AML-193 (cell line): ENCODE measurements at places on chromosomes 6 and 20.

- no peak for DNase-seq
Observed at GRCh38 chr6:22045261-22045912, 251.4 kb downstream of the PRL start.

DNA sequence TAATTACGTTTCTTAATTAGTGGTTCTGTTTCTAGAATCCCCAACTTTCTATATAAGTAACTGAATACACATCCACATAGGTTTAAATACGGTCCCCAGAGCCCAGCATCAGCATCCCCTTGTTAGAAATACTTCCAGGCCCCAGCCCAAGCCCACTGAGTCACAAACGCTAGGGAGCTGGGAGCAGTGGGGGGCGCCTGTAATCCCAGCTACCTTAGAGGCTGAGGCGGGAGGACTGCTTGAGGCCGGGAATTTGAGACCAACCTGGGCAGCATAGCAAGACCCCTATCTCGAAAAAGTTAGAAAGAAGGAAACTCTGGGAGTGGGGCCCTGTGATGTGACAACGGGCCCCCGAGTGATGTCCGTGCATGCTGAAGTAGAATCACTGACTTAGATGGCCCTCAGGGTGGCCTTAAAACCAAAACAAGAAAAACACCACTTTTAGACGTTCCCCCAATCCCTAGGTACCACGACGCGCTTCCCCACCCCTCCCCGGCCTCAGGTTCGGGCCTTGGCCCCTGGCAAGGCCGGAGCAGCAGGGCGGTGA is 1.3 kb upstream of the PPP1R3G start:
- DNase-seq = no peak

- no peak for DNase-seq
Observed at GRCh38 chr6:119749335-119749734, 399.8 kb upstream of the MAN1A1 start.

- DNase-seq = peak; percentile 53
Observed at GRCh38 chr20:3276680-3277015, 37.7 kb upstream of the SLC4A11 start.

DNA sequence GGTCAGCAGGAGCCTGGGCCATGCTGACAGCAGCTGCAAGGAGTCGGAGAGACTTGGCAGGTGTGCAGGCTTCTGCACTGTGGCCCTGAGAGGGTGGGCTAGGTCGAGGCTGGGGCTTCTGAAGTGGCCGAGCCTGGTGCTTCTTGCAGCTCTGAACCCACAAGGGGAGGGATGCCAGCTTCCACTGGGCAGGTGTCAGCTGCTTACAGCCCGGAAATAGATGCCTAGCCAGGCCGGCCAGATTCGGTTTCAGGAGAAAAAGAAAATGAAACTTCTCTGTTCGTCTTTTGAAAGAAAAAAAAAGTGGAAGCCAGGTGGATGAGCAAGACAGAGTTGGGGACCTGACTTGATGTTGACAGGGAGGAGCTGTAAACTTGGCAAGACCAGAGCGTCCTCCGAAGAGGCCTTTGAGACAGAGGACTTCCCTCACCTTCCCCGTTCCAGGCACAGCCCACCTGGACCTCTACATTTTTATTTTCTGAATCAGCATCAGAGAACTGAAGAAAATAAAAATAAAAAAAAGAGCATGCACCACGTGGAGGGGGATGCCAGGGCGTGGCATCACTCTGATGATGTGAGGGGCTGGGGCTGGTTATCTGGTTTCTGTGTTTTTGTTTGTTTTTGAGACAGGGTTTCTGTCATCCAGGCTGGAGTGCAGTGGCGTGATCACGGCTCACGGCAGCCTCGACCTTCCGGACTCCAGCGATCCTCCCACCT is at the start of gene ZBP1:
Gene ZBP1 (minus strand): TSS at position 153 of the 717 bp plus-strand sequence. CDS start 131 bp downstream, at position 22.
- no peak for DNase-seq

- no peak for DNase-seq
Observed at GRCh38 chr6:74735304-74735703, 470.5 kb downstream of the COL12A1 start.

DNA sequence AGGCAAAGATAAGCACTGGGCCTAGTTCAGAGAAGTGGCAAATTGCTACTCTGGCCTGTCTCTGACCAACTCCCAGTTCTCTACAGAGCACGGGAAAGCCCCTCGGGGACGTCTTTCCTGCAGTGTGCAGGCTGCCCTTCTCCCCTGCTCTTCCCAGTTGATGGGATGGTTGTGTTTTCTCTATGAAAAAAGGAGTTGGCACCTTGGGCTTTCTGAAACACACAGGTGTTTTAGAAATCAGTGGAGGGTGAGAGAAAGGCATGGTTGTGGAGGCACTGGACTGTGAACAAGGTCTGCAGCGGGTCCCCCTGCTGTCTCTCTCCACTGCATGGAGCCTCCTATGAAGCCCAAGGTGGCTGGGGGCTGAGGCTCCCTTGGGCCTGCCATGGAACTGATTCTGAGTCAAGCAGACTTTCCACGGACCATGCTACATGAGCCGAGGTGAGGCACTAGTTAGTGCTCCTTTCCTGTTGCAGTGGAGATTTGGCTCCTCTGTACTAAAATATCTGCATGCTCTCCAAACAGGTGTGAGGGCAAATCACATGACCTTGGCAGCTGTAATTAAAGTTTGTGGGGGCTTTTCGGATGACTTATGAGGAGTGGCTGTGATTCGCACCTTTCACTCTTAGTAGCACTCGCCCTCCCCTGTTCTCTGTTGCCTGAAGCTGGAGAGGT is 16.3 kb downstream of the GTSF1L start:
- no peak for DNase-seq

- no peak for DNase-seq
Observed at GRCh38 chr20:20010639-20011500, 6.3 kb upstream of the NAA20 start.

DNA sequence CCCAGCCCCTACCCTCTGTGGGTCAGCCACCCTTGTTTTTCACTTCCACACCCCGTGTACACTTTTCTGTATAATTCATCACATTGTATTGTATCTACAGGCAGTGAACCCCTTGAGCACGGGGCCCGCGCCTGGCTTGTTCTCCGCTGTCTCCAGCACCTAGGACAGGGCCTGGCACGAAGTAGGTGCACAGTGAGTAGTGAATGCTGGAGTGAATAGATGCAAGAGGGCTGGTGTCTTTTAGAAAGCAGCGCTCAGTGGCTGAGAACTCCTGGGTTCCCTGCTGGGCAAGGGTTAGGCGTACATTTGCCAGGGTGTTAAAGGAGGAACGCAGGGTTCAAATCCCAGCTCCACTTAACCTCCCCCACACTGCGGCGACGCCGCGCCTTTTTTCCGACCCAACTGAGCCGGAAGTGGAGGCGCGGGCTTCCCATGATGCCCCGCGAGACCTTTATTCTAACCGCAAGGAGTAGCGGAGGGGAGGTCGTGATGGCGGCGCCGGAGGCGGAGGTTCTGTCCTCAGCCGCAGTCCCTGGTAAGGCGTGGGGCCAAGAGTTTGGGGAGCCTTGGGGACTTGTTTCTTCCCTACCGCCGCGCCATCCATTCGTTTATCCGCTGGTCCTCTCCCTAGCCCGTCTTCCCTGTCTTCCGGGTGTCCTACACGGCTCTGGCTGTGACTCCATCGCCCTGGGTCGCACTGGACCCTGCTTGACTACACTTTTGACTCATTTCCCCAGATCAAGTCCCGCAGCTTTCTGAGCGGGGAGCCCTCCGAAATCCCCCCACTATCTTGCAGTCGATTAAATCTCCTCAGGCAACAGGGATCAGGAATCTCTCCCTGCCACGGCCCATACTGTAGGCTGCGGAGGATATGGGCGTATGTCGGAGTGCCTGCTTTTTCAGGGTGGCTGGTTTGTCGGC is at the start of gene MAD2L1BP:
Gene MAD2L1BP (plus strand): TSS at position 454 of the 921 bp plus-strand sequence. CDS start 36 bp downstream, at position 490.
- DNase-seq = peak; percentile 82

DNA sequence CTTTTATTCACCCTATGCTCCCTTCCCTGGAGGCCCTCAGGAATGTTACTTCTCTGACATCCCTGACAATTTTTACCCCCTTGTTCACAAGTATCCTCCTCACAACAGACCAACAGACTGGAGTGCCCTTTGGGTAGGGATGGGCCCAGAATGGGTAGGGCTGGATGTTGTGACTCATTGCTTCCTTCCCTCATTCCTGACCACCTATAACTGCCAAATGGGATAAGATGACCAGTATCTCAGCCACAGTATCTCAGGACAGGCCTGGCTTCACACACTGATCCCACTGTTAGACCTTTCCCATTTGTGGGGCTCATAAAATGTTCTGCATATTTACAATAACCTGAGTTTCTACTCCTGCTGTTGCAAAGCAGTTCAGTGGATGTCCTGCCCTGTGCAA is 223.0 kb upstream of the LRFN2 start:
- DNase-seq = no peak

DNA sequence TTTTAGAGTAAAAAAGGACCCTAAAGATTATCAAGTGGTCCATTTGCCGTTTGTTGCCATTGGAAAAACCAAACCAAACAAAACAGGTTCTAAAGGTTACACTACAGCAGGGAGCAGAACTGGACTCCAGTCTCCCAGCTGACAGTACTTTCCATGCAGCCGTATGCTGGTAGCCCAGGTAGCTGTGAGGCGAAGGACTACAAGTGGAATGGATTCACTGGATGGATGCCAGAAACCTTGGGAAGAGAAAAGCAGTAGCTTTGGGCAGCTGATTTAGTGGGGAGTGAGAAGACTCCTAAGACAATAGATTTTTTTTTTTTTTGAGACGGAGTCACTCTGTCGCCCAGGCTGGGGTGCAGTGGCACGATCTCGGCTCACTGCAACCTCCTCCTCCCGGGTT is 88.3 kb downstream of the SASH1 start:
- DNase-seq = no peak

DNA sequence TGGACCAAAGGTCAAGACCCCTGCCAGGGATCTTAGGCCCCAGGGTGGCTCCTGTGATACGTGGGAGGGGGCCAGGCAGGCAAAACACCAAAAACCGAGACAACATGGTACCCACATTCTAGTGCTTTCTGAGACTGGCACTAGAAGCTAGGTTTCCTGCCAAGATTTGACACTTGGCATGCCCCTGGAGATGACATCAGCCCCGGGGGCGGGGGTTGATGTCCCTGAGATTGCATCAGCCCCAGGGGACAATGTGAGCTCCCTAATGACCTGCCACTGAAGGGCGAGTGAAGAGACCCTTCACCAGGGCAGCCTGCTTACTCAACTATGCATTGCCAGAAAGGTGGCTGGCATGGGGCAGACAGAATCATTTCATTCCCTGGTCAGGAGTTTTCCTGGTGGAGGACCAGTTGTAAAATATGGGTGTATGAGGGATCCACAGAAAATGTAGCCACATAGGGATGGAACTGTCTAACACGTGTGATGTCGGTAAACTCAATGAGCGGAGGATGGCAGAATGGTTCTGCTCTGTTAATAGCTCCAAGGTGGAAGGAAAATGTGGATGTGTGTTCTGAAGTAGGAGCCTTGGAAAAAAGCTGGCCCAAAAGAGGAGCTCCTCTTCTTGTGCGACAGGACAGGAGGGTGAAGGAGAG is 219.7 kb downstream of the UNC5CL start:
- DNase-seq = no peak

DNA sequence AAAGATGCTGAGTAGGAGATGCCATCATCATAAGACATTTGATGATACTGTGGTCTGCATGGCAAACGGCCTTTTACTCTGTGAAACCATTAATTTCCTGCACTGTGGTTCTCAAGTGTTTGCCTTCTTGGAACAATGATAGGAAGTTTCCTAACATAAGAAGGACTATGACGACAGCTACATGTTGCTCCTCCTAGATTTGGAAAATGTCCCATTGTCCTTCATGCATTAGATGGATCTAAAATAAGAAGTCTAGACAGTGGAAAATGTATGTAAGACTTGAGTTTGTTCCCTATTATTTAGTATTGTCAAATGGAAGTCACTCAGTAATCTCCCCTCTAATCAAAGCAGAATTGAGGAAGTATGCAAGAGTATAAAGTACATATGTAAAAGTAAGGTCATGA is 98.5 kb upstream of the TMEM170B start:
- peak; percentile 67 for DNase-seq

GRCh38 chr6:112874881-112875280 is 527.8 kb downstream of the RFPL4B start:
- DNase-seq = no peak

- DNase-seq = no peak
Observed at GRCh38 chr6:54084231-54084630, 27.0 kb upstream of the MLIP start.

GRCh38 chr6:90351696-90352095 is 55.1 kb upstream of the BACH2 start:
- peak; percentile 21 for DNase-seq

- no peak for DNase-seq
Observed at GRCh38 chr6:143939364-143939763, 68.7 kb downstream of the PLAGL1 start.

DNA sequence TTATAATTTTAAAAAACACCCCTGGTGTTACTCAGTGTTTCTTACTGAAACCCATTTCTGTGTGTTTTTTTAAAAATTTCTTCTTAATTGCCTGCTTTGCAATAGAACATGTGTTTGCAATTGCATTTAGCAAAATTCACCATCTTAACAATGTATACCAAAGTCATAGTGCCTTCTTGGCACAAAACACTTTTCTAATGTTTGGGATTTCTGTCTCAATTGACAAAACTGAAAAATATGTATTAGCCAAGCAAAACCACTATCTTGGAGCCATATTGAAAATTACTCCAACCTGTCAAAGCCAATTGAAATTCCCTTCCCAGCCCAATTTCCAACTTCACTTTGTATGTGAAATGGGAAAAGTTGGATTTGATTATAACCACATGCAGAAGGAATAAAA is 88.4 kb upstream of the RSPO3 start:
- DNase-seq = no peak

DNA sequence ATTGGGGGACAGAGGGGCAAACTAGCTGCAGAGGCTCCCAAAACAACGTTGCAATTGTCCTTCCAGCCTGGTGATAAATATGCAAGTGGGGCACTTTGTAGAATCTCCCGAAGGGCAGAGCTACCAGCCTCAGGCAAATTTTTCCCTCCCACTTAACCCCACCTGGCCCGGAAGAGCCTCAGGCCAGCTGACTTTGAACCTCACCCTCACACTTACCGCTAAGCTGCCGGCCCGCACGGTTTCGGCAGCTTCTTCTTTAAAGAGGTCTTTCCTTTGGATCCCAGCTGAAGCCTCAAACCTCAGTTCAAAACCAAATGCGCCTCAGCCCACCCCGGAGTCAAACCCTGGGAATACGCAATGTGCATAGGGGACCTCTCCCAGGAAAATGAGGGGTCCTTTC is 2.5 kb downstream of the OVOL2 start:
- DNase-seq = no peak
